Erythroblast (primary cell): ENCODE measurements at places on chromosomes 6 and 20.

DNA sequence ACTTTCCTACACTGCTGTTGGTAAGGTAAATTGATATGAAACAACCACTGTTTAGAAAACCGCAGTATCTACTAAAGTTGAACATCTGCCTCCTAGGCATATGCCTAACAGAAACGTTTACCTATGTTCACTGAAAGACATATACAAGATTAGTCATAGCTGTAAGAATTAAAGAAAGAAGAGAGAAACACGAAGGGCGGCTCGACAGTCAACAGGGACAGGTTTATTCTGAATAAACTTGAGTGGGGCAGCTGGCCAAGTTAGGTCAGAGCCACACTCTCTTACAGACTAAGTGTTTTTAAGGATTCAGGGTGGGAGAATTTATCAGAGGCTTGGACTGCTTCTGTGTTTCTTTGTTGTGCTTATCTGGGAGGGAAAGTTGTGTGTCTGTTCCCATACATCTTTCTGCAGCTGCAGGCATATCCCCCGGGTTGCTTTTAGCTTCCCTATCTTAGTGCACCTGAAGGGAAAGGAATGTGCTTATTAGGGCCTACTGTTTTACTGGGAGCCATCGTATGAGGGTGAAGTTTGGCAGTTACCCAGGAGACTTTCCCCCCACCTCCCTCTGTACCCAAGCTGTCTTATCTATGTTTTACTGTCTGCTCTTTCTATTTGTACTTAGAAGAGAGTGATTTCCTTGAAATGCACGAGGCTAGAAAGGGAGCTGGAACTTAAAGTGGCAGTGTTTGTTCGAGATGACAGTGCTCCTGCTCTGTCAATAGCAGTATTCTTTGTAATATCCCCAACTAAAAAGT, 20.4 kb downstream of the PROCR start:
- DNase-seq, result peak; percentile 73

GRCh38 chr6:2632976-2633584, 117.6 kb downstream of the MYLK4 start:
- DNase-seq, result no peak

GRCh38 chr6:24662236-24662635, 4.5 kb downstream of the TDP2 start:
- no peak for DNase-seq

DNA sequence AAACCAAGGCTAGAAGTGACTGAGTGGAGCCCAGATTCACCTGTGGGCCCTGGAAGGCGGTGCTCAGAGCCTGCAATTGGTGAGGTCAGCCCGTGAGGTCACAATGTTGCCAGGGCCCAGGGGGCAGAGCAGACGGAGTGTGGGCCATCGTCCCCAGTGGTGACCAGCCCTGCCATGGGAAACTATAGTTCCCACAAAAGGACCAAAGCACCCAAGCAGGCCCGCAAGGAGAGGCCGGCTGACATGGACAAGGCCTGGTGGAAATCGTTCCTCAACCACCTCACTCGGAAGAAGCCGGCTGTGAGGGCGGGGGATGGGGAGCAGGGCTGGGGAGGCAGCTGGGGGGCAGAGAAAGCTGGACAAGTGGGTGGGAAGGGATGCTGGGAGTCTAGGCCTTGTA, at the start of gene C20orf144:
Gene C20orf144 (plus strand): TSS at position 156 of the 400 bp plus-strand sequence. CDS start 19 bp downstream, at position 175.
- no peak for DNase-seq

DNA sequence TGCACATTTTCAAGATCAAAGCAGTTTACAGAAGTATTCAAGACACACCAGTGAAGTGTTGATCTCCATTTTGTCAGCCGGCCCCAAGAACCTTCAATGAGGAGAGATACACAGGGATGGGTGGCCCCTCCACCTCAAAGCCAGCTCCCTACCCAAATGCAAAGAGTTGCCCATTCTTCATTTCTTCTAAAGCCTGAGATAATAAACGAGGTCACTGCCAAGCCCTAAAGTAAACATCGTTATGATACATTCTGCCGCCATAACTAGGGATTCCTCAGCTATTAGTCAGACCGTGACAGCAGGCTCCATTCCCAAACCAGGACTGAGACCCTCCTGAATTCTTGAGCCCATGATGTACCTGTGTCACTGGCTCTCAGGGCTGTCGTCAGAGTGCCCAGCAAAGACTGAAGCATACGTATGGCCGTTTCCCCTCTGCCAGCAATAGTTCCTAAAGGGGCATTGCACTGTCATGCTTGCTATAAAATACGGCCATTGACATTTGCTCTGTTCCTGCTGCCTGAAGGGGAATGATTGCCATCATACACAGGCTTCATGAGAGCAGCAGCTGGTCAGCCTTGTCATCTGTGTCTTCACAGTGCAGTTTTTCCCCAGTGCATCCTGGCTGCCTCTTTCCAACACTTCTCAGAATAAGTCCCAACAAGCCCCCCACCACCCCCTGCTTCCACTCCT, 41.7 kb downstream of the ISM1 start:
- DNase-seq, result no peak

DNA sequence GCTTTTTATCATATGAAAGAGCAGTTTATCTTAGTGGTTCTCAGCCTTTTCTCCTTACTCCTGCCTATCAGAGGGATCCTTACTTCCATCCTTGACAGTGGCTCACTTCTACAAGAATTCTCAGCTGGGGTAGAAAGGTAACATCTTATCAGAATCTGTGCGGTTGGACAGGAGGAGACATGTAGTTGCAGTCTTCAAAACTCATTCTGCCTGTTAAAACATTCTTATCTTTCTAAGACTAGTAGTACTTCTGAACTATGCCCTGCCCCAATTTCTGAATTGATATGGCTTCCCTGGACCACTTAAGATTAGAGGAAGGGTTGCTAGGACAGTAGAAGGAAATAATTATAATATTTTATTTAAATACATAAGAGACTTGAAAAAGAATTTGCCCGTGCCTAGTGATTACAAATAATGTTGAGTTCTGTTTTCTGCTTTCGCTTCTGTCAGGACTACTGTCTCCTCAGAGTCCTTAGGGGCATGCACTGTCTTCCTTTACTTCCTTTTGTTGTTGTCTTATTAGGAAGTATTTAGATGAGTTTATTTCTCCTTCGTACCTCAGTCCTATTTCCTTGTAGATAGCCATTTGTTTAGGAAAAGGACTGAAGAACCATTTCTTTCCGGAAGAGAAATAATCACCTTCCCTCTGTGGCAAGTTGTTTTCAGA, 24.9 kb downstream of the BLTP3A start:
- peak; percentile 82 for DNase-seq

DNA sequence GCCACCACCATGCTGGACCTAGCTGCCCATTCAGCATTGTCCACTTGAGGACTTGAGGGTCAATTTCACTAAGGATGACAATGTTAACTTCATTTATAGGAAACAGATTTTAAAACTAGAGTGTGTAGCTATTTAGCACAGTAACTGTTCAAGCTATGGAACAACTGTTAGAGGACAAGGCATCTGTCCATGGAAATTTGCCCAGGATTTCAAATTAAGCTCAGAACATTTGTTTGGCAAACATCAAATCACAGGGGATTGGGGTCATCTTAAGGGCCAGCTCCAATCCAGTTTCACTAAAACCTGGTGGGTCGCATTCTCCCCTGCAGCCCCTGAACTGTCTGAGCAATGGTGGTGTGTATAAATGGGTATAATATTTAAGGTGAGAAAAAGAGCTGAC, 35.1 kb downstream of the PM20D2 start:
- no peak for DNase-seq

GRCh38 chr20:25310921-25311728, 63.2 kb downstream of the PYGB start:
- no peak for DNase-seq

DNA sequence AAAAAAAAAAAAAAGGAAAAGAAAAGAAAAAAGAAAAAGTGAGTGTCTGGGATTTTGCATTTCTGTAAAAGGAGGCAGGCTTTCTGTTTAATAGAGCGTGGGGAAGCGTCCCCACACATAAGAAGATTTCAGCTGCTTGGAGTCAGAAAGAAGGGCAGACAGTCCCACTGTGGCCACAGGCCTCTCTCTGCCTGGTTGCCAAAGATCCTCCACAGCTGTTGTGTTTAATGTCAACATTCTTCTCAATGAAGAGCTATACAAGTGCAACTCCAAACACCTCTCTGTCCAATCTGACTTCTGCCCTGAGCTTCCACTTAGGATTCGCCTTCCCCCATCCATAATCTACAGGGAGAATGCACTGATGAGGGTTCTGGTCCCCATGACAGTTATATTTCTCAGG, 64.3 kb upstream of the MLN start:
- DNase-seq, result no peak

- DNase-seq, result no peak
These were observed 18.6 kb downstream of the KCNK17 start for GRCh38 chr6:39295611-39296011.

DNA sequence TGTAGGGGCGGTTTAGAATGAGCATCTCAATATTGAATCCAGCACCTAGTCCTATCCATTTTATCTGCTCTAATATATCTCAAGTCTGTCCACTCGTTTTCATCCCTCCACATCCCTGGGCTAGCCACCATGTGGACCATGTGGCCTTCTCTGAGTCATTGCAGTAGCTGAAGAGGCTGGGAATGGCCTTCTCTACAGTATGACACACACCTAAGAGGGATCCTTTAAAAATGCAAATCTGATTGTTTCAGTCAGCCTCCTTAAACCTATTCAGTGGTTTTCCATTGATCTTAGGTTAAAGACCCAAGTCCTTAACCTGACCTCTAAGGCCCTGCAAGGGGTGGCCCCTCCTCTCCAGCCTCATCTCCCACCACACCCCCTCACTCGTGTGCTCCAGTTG, 9.4 kb downstream of the RING1 start:
- no peak for DNase-seq
